ENCODE measurements at places on chromosomes 11 and 22.

DNA sequence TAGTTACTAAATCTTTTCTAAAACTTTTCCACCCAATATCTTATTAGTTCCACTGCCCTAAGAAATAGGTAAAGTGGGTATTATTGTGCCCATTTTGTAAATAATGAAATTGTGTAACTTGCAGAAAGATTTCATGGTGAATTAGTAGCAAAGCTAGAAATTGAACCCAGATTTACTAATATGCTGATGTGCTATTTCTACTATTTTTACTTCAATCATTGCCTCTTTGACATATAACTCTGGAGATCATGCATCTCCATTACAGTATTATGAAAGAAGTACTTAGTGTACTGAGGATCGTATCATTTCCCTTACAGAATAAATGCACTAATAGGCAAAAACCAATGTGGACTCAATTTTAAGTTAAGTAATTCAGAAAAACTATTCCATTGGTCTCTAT, 119.0 kb downstream of the CSTPP1 start:
- no peak for DNase-seq

DNA sequence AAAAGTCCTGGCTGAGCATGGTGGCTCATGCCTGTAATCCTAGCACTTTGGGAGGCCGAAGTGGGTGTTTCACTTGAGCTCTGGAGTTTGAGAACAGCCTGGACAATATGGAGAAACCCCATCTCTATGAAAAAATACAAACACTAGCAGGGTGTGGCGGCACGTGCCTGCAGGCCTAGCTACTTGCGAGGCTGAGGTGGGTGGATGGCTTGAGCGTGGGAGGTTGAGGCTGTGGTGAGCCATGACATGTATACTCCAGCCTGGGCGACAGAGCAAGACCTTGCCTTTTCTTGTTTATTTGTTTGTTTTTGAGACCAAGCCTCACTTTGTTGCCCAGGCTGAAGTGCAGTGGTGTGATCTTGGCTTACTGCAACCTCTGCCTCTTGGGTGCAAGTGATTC, 8.1 kb upstream of the CRY2 start:
- DNase-seq = no peak

- DNase-seq = no peak
These were observed 39.8 kb downstream of the LRRC32 start for GRCh38 chr11:76630600-76631281.

DNA sequence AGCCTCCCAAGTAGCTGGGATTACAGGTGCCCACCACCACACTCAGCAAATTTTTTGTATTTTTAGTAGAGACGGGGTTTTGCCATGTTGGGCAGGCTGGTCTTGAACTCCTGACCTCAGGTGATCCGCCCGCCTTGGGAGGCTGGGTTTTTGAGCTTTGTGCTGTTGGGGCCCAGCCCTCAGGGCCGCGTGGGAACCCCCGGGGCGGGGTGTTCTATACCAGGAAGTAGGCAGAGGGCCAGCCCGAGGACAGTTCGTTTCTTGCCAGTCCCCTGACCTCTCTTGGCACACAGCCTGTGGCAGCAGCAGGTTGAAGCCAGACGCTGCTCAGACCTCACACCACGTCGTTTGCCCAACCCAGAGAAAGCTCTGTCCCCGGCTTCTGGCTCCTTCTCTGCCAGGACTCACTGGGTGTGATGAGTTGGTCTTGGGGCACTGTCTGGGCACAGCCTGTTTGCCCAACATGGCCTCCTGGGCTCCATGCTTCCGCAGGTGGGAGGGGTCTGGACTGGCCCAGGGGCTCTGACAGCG, 24.9 kb upstream of the CHKA start:
- no peak for DNase-seq

DNA sequence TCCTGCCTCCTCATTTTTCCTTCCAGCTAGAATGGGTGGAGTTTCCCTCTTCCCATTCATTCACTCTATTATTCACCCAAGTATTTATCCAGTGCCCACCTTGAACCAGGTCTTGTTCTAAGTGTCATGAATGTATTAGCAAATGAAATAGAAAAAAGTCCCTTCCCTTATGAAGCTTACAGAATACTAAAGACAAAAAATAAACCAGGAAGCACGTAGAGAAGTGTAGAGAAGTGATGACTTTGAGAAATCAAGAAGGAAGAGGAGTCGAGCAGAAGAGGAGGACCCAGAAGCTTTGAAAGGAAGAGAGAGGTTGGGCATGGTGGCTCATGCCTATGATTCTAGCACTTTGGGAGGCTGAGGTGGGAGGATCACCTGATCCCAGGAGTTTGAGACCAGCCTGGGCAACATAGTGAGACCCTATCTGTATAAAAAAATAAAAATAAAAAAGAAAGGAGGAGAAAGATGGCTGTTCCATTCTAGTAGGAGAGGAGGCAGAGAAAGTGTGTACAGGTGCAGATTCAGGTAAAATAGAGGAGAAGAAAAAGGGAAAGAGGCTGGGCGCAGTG, 17.1 kb upstream of the SYVN1 start:
- no peak for DNase-seq

DNA sequence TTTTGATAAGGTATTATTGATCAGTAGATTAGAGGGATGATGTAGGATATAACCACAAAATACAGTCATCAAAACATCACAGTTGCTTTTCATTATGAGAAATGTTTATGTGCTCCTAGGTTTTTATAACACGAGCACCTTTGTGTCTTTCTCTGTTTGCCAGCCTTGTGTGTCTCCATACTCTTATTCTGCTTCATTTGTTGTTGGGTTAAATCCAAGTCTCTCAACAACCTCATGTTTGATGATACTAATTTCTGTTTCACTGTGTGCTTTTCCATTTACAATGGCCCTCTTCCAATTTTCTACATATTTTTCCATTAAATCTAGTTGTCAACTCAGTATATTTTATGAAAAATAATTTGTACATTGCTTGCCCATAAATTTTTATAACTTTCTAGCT, 107.7 kb upstream of the POU2AF2 start:
- no peak for DNase-seq

DNA sequence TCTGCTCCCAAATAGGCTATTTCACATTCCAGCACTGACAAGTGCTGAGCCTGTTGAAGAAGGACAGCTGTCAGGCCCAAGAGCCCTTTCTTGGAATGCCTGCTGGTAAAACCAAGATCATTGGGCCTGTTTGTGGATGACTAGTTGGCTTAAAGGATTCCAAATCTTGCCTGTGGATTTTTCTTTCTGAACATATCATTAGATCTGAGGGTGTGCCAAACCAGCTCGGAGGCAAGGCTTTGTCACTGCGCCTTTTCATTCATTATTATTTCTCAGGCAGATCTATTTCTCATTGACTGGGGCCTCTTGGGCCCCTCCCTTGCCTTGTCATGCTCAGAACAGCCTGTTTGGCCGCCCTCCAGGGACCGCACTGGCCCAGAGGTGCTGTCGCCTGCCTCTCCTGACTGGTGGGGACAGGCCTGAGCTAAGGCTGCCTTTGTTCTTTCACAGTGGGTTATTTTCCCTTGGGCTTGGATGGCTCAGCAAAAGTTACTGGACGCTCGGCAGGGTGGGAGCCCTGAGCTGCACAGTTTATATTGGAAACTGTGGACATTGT, 222.7 kb upstream of the SESN3 start:
- peak; percentile 57 for DNase-seq

GRCh38 chr22:38104084-38104483, 6.4 kb downstream of the BAIAP2L2 start:
- no peak for DNase-seq

DNA sequence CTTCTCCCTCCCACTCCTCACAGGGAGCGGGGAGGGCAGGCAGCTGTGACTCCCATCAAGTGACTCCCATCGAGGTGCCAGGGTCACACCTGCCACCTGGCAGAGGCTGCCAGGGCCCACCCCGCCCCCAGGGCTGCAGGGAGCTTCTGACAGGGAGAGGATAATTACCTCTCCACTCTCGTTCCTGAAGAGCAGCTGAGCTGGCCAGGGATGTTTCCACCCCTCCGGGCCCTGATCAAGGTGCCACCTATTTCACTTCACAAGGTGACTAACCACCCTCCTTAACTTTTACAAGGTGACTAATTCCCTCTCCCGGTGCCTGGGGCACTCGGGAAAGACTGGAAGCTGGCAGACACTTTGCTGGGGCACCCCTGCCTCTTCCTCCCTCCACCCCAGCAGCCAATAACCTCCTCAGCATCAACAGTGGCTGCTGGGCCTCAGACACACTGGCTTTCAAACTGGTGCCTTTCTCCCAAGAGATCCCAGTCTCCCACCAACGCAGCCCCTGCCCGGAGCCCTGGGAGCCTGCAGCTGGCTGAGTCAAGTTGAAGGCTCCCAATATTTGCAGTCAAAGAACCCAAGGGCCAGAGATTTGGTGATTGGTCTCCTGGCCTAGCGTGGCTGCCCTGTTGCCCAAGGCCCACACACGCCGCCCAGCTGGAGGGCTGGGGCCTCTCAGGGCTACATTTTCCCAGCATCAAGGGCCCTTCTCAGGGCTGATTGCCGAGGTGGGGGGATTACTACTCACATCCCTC, 22.0 kb upstream of the MYRF start:
- DNase-seq = peak; percentile 72

GRCh38 chr11:130100381-130101095, 30.8 kb downstream of the APLP2 start:
- DNase-seq = no peak

- DNase-seq = no peak
These were observed 113.4 kb downstream of the GAB2 start for GRCh38 chr11:78304201-78304600.

DNA sequence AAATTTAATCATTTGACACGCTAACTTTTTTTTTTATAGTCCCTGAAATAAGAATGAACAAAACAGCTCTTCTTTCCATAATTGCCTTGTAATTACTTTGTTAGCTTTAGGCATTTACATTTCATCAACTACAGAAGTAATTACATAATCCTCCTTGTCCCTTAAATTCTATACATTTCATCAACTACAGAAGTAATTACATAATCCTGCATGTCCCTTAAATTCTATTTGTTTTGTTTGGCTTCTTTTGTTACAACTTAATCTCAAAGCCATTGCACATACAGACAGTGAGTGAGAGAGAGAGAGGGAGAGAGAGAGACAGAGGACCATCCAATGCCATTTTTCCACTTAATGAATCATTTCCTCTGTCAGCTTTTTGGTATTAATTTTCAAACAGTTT, 873.2 kb downstream of the METTL15 start:
- no peak for DNase-seq

DNA sequence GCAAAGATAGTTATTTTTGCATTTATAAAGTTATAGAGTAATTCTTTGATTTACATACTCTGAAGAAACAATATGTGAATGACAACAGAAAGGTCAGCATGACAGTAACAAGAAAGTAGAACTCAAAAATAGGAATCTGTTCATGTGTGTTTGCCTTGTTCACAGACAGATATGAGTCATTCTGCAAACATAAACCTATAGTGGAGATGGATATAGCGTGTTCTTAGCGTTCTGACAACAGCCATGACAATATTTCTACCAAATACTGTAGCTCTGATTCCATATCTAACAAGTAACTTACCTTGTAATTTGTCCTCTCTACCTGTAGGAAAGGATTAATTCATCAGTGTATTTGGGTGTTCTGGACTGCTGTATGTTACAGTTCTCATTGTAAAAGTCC, 208.5 kb upstream of the MTMR2 start:
- no peak for DNase-seq

GRCh38 chr11:74157169-74157568, 13.6 kb downstream of the C2CD3 start:
- DNase-seq = no peak

GRCh38 chr11:129292092-129292491, 83.6 kb upstream of the BARX2 start:
- DNase-seq = no peak

DNA sequence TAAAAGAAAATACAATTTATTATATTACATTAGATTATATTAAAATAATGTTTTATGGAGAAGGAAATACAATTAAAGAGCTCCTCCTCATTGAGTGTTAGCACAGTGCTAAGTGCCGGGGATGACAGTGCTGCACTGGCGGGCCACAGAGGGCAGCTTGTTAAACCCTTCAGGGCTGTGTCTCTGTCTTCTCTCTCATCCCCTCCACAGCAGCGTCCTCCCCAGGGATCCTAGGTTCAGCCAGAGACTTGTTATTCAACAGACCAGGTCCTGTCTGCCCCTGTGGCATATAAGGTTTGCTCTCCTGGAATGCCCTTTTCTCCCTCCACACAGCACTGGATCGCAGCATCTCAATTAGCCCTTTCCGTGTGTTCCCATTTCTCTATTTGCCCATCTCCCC, 14.2 kb downstream of the THYN1 start:
- DNase-seq = no peak

DNA sequence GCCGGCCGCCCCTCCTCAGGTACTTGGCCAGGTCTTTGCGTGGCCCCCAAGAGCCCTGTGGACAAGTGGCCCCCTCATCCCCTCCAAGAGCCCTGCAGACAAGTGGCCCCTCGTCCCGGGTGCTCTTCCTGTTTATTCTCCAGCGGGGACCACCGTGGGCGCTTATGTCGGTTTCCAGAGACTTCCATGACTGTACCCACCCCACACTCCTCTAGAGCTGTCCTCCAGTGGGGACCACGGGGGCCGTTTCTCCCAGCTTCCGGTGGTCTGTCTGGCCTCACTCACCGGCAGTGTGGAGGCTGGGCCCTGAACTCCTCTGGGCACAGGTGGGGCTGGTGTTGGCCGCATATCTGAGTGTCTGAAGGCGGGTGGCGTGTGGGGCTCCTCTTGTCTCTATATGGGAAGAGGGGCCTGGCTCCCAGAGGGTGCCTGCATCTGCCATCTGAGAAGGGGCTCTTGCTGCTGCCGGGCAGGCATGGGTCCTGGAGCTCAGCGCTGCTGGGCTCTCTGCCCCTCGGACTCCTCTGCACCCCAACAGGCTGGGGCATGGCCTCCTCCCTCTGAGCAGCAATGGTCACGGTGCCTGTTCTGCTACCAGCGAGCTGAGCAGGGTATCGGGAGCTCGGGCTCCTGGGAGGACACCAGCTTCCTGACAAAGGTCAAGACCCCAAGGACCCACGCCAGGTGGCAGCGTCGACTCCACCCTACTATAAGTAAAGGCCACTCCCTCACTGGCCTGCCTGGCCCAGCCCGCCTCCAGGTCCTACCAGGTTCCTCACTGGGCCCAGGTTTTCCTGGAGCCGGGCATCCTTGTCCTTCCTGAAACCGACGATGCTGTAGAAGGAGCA, 1264.3 kb downstream of the BRD1 start:
- no peak for DNase-seq

DNA sequence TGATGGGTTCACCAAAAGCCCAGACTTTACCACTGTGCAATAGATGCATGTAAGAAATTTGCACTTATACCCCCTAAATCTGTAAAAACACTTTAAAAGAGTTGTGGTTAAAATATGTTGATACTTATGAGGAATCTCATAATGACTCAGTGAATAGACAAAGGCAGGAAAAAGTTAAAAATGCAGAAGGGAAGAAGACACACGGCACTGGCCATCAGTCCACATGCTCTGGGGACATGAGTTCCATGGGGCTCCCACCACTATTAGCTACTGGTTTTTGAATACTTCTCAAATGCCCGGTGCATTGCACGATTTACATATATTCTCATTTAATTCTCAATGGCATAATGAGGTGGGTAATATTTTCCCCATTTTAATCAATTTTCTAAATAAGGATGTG, 59.3 kb upstream of the BLID start:
- DNase-seq = no peak

GRCh38 chr11:101686514-101686913, 102.7 kb upstream of the TRPC6 start:
- DNase-seq = peak; percentile 72

GRCh38 chr11:69917529-69917928, 98.3 kb upstream of the FGF3 start:
- DNase-seq = no peak

Data from epithelial cell of prostate (primary cell).